GM19239 (cell line): ENCODE measurements at places on chromosomes 12 and 14.
A peak's percentile ranks its signal among the peaks of the same experiment; 100 is the strongest.

- no peak for DNase-seq
Observed at GRCh38 chr14:95162641-95163040, 5.3 kb upstream of the DICER1 start.

DNA sequence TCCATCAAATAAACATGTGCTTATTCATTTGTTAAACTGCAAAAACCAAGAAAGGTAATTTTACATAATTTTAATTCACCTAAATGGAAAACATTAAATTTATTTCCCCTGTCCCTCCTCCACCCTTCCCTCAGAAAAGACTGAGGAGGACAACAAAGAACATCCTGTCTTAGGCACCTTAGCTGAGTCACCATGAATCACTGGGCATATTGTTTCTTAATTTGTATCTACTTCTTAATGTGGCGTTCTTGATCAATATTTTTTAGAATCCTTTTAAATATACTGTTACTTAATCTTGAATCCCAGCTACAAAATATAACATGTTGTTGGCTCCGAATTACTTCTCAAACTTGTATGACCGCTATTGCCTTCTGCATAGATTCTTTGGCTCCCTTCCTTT is 23.5 kb downstream of the SIX6 start:
- no peak for DNase-seq

DNA sequence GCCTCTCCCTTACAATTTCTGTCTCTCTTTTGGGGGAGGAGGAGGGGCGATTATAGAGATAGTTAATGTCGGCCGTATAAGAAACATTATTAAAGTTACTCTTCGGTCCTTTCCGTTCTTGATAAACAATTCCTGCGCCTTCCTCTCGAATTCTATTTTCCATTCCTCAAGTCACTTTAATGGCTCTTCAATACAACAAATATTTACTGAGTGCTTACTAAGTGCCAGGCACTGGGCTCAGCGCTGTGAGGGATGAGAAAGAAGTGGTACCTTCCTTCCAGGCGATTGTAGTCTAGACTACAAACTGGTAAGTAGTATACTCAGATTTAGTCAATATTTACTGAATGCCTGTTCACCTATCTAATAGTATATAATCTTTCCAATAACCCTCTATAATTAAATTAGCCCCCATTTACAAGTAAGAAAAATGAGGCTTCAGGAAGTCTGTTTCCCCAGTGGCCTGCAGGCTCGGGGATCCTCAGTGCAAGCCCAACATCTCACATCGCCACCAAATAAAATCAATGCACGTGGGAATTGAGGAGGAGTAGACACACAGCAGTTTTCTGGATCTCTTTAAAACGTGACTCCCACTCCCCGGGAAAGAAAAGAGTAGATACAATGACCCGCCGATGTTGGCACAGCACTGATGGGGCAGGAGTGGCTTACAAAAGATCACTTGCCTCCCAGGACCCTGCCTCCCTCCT is 589 bp upstream of the ZNF219 start:
- no peak for DNase-seq

DNA sequence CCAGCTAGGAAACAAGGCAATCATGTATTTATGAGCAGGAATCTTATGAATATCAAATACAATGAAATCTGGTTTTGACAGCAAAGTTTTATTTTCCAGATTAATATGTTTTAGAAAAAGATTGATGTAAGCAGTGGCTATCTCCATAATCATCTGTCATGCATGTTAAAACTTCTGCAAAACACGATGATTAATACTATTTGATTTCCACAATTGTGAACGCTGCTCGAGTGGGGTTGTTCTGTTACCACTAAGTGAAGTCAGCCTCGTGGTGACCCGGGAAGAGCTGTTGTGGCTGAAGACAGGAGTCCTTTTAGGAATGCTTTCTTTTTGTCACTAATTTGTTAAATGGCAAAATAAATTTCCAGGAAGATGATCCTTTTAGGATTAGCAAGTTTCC is 9.4 kb downstream of the CFAP251 start:
- DNase-seq = no peak

- DNase-seq = no peak
Observed at GRCh38 chr14:79256380-79256779, 954.9 kb downstream of the DIO2 start.

- no peak for DNase-seq
Observed at GRCh38 chr12:113500782-113501311, 29.2 kb upstream of the LHX5 start.

GRCh38 chr14:104103446-104104075 is 18.1 kb downstream of the ASPG start:
- no peak for DNase-seq

DNA sequence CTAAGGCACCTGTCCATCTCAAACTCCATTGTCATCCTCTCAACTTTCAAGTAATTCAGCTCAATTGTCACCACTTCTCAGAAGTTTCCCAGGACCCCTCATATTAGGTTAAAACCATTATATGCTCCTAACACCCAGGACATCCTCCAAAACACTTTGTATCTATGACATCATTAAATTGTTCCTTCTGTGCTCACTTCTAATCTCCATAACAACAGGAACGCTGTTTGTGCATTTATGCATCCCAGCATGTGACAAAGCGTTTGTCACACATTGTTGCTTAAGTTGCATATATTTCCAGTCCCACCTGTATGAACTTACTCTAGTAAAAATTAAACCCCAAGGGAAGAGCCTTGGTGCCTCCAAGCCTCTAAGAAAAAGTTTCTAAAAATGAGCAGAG is 133.9 kb downstream of the TBX5 start:
- DNase-seq = no peak

DNA sequence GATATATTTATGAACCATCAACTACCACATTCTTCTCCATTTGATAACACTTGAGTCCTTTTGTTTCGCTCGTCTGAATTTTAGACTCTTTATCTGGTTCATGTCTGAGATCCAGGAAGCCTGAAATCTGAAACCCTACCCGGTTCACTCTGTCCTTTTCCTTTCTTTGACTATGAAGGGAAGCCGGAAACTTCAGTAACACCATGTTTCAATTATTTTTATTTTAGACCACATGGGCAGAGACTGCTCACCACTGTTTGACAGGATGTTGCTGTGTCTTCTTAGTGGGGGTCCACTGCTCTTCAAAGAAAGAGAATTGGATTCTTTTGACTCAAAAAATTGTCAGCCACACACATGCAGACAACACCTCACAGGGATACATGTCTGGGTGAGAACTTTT is 331.9 kb upstream of the FLRT2 start:
- DNase-seq = no peak

GRCh38 chr12:110860833-110861296 is 14.1 kb downstream of the CCDC63 start:
- no peak for DNase-seq

- DNase-seq = no peak
Observed at GRCh38 chr14:75301666-75302325, 23.2 kb downstream of the FOS start.

- DNase-seq = no peak
Observed at GRCh38 chr14:95307402-95308041, 12.2 kb downstream of the CLMN start.

GRCh38 chr12:1093166-1093751 is 102.2 kb downstream of the ERC1 start:
- peak; percentile 14 for DNase-seq
